ENCODE measurements at places on chromosomes 3 and 15.

DNA sequence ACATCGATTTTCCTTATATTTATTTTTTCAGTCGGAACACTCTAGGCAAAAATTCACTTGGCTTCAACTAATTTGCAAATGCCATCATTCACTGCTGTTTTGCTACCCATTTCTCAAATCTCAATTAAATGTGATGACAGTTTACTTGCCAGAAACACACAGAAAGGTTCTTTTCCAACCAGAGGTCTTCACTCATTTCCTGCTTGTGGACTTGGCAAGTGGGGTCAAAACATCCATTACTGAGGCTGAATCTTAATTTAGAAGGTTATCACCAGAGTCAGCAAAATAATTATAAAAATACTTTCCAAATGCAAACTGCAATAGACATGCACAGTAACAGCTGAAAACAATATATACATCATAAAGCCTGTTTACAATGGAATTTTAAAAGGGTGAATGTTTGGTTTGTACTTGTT lies 625.4 kb upstream of the TBL1XR1 start:
- DNase-seq, result no peak

DNA sequence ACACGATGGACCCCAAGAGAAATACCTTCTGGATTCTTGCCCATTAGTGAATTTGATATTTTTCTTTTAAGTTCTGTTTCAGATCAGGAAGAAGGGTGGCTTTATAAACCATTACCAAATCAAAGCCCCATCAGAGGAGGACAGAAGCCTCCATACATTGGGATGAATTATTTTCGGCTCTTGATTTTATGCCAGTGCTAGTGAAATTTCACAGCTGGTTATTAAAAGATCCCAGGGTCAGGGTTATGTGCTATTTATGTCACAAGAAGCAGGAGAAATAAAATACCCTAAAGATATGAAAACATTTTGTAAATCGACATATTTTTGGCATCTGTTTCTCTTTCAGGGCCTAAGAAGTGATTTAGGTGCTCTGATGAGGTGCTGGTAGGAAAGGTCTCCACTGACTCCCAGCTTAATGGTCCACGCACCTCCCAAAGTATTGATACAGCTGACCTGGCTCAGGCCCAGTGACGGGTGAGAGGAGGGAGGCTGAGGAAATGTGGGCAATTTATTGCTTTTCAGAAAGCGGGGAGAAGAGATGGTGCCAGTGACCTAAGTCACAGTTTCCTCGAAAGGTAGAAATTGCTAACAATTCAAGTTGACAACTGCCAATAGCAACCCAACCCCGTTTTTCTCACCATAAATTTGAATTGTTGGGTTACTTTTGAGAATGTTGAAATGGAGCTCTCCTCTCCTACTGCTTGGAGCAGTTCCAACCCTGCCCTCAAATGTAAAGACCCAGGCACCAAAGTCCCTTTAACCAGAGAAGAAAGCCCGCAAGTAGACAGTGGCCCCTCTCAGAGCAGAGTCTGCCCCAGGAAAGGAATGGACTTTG lies 315.6 kb upstream of the NR2E3 start:
- DNase-seq, result no peak

GRCh38 chr3:155079468-155079745 lies 712 bp upstream of the MME start:
- no peak for DNase-seq

DNA sequence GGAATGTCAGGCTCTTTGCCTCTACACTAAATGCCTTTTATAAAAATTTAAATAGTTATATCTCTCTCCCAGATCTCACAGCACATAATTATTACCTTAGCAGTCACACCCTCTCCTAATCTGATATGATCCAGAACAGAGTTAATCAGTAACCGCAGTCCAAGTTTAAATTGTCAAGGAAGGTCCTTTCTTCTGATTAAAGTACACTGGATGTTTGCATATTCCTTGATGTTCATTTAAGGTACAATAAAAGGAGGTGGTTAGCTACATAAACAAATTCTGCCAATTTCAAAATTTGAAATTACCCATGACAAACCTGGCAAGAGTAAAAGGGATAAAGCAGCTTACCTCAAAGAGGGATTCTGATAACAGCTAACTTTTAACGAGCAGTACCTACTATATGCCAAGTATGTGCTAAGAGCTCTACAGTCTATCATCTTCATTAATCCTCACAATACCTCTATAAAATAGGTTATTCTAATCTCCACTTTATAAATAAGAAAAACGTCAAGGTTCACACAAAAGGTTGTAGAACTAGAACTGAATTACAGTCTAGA lies 4.3 kb downstream of the GOLIM4 start:
- DNase-seq, result no peak

GRCh38 chr15:40464595-40465185 lies 6.1 kb upstream of the CHST14 start:
- DNase-seq, result no peak

DNA sequence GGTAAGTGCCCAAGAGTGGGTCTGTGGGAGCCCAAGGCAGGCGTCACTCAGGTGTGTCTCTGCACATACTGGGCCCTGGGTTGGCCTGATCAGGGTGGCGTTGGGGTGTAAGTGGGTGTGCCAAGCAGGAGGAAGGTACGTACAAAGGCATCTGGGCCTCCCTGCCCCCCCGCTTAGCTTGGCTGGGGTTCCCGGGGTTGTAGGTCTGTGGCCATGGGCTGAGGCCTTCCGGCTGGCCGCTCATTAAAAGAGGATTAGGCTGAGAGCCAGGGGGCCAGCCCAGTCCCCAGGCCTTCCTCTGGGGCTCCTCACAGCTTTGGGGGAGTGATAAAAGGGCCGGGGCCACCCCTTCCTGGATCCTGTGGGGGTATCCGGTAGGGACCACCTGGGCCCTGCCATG lies 13.3 kb downstream of the SEMA3F start:
- DNase-seq, result no peak

GRCh38 chr3:171242170-171242569 lies 215.7 kb upstream of the SLC2A2 start:
- no peak for DNase-seq

DNA sequence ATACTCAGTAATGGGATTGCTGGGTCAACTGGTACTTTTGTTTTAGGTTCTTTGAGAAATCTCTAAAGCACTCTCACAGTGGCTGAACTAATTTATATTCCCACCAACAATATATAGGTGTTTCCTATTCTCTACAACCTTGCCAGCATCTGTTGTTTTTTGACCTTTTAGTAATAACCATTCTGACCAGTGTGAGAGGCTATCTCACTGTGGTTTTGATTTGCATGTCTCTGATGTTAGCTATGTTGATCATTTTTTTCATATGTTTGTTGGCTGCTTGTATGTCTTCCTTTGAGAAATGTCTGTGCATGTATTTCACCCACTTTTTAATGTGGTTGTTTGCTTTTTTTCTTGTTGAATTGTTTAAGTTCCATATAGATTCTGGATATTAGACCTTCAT lies 98.2 kb upstream of the DCBLD2 start:
- no peak for DNase-seq

DNA sequence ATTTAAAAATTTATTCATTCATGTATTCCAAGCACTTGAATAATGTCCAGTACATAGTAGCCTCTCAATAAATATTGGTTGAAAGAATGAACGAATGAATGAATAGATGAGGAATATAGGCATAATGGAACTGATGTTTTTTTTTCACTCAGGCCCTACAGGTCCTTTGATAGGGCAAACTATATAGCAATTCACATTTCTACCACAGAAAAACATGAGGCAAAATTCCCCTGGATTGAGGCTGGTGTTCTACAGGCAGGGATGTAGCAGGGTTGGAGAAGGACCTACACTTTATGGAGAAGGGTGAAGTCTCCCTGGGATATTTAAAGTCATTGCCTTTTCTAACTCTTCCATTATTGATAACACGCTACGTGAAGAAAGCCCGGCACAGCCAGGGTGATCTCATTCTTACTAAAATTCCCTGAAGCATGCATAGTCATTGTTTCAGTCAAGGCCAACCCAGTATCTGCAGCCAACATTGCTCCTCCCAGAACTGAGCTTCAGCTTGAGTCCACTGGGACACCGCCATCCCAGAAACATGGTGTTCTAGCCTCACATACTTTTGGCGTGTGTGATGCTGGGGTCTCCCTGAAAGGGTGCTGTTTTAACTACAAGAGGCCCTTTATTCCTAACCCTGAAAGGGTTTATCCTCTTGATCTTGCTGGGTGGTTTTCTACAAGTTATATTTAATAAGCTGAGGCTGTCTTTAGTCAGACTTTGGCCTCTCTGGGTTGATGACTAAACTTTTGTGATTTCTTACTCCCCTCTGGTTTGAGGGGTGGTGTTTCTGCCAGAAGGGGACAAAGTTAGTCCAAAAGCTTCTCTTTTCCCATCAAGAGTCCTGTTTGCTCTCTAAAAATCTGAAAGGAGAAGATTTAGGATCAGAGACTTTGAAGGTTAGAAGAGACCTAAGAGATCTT lies 25.9 kb upstream of the FBN1 start:
- DNase-seq, result no peak

DNA sequence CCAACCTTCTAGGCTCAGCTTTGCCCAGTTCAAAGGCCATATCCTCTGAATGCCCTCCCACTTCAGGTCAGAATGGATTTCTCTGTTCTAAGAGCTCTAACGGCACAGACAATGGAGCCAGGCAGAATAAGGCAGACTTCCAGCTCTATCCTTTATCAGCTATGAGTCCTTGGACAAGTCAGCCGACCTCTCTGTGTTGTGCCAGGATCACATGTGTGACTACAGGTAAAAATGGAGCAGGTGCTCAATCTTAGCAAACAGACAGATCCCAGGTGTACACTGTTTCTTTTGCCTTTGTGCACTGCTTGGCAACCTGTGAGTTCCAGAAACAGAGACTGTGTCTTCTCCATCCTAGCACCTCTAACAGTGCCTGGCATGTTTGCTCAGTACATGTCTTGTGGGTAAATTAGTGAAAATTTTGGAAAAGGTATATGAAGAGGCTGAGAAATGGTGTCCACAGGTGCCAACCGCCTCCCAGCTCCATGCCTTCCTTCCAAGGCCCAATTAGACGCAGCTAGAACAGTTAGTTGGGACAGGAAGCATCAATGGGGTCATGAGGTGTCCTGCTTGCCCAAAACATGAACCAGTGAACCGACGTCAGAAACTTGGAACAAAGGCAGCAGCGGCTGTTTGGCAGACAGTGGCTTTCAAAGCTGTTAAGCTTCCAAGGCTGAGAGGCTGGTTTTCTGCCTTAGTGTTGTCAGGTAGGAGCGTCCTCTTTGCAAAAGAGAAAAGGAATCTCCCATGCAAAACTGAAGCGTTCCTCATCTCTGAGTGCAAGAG lies 28.7 kb downstream of the TLE3 start:
- no peak for DNase-seq

DNA sequence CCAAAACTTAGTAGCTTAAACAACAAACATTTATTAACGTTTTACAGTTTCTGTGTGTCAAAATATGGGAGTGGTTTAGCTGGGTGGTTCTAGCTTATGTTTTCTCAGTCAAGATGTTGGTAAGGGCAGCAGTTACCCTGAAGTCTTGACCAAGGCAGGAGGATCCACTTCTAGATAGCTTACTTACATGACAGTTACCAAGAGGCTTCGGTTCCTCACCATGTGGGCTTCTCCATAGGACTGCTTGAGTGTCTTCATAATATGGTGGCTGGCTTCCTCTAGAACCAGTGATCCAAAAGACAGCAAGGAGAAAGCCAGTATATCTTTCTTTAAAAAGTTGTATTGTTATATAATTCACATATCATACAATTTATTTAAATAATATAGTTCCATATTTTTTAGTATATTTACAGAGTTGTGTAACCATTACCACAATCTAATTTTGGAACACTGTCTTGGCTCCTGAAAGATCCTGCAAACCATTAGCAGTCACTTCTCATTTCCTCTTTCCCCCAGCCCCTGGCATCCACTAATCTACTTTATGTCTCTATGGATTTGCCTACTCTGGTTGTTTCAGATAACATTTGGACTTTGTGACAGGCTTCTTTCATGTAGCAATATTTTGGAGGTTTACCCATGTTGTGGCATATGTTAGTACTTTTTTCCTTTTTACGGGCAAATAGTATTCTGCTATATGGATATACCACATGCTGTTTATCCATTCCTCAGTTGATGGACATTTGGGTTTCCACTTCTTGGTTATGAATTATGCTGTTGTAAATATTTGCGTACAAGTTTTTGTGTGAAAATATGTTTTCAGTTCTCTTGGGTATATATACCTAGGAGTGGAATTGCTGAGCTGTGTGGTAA lies 33.3 kb downstream of the MAPK6 start:
- no peak for DNase-seq

DNA sequence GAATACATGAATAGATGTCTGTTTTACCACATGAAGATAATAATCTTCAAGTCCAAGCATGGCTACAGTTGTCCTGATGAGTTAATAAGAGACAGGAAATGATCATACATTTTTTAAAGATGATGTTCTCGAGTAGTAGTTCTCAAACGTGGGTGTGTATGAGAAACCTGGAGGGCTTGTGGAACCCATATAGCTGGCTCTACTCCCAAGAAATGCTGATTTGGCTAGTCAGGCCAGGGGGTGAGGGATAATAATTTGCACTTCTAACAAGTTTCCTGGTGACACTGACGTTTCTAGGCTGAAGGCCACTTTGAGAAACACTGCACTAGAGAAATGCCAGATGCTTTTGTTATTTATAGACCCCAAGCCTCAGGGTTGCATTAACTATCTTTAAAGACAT lies 37.0 kb downstream of the ROPN1B start:
- DNase-seq, result no peak

DNA sequence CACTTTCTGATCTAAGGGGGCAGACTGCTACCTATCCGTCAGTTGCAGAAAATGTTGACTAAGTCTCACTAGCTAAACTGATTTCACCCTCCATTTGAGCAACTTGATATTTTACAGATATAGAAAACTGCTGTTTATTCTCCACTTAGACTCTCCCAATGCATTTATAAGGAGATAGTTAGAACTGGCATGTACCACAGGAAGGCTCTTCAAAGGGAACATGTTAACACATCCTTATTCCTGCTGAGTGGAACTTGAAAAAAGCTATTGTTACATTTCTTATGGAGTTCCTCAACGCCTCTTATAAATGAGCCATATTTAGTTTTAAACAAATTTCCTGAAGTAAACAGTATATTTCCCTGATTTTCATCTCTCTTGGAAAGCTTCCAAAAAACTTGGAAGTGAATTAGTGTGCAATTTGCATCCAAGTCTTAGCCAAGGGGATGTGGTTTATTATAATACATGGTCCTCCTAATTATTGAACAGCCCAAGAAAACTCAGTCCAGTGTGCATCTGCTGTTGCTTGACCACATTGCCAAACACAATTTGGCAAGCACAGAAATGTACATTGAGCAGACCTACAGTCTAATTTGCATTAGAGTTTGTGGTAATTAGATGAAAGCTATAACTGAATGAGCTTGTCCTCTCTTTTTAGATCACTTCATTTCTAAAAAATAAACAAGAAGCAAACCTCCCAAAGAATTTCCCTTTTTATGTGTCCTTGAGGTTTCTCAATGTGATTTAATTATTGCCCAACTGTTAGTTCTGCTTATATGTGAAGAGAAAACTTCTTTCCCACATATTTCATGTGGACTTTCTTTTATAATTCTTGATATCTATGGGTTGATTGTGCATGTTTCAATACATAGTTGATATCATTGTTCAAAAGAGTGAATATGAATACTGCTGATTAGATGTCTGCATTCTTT lies 72.6 kb upstream of the DPH6 start:
- DNase-seq, result no peak
